ENCODE measurements at places on chromosomes 5 and 9. TPM values are rescaled to one million over a fixed set of nuclear protein-coding genes. Genes with fewer than 3 reads are reported as not detected.

DNA sequence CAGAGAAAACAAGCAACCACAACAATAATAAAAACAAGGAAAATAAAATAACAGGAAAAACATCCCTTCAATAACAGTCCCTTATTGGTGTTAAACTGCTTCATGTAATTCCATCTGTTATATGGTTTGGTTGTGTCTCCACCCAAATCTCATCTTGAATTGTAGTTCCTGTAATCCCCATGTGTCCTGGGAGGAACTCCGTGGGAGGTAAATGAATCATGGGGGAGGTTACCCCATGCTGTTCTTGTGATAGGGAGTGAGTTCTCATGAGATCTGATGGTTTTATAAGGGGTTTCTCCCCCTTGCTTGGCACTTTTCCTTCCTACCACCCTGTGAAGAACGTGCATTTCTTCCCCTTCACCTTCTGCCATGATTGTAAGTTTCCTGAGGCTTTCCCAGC lies 369.8 kb downstream of the TMEM232 start:
- no peak for DNase-seq

DNA sequence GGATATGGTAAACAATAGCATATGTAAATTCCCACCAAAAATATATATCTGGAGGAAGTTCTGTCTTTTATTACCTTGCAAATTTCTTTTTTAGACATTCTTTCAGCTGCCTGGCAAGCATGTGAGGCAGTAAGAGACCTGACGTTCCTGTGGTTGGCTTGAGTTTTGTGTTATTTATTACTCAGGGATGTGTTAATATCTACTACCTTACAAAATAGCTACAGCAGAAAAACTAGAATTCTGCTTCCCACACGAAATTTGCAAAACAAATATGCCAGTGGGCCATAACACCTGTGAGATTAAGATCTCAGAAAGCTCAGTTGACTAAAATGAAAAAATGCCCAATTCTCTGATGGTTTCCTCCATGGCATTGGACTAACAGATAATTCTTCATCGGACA lies 274.2 kb downstream of the TMEM167A start:
- no peak for DNase-seq

- no peak for DNase-seq
Measured at GRCh38 chr9:134516464-134516863, 125.1 kb upstream of the COL5A1 start.

GRCh38 chr9:130542038-130542437 lies 37.3 kb upstream of the FUBP3 start:
- DNase-seq = no peak

DNA sequence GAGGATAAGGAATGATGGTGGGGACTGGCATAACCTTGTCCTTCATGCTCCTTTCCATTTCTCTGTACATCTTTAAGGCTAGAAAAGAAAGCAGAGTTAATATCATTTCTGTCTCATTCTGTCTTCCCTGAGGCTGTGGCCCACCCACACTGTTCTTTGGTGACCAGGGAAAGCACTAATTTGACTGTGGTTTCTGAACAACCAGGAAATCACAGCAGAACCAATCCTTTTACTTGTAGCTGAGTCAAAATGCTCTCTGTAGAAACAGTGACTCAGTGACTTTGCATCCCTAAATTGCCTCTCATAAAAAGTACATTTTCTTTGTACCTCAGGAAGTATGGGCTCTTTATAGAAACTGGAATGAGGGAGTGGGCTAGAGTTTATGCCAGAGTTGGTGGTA lies 28.1 kb downstream of the IL33 start:
- DNase-seq = no peak

GRCh38 chr5:127086589-127086988 lies 13.3 kb upstream of the C5orf63 start:
- DNase-seq = no peak

- no peak for DNase-seq
Measured at GRCh38 chr9:38708759-38709158, 11.2 kb downstream of the FAM240B start.

- DNase-seq = no peak
Measured at GRCh38 chr5:34062419-34062818, 19.4 kb upstream of the C1QTNF3 start.

- DNase-seq = peak; percentile 85
Measured at GRCh38 chr9:70602321-70603019, 188.0 kb upstream of the KLF9 start.

GRCh38 chr9:81827616-81828296 lies 100.5 kb upstream of the SPATA31D4 start:
- DNase-seq = no peak

DNA sequence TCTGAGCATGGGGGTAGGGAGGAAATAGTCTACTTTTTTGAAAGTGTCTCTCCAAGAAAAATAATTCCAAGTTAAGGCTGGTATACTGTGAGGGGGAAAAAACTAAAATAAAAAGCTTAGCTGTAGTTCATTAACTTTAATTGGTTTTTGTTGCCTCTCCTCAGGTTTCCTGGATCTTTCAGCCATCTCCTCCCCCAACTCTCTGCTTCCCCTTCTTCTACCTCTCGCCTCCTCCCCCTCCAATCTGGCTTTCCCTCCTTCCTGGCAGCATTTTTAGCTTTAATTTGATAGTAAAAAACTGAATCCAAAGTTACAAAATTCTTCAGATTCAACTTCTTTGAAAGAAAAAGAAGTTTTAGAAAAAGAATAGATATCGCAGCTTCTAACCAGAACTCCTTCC lies 462.6 kb downstream of the CETN3 start:
- DNase-seq = no peak

PROB1 gene
- total RNA-seq = 0.36 TPM

EIF4E1B gene
- not detected for total RNA-seq

C5orf58 gene
- total RNA-seq = not detected

SPATA31A3 gene
- not detected for total RNA-seq

URM1 gene
- total RNA-seq = 25.1 TPM

GAPT gene
- total RNA-seq = 2.5 TPM
